ENCODE measurements at places on chromosomes 1 and 21.

DNA sequence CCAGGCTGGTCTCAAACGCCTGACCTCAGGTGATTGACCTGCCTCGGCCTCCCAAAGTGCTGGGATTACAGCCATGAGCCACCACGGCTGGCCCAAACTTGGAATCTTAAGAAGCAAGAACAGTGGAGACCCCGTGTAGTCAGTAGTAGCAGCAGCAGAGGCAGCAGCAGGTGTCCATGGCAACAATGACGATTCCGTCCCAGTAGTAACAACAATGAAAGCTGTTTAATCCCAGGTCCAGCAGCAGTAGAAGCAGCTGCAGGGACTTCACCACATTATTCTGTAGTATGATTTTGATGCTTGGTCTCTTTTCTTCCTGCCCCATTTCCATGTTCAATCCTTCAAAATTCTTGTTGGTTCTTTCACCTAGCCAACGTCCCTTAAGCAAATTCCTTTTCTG is 69.6 kb upstream of the KCTD3 start:
- no peaks in the 10 kb centered on the region for H3K4me1 ChIP-seq
- DNase-seq, result no peak
- no peak overlapping the region for H3K4me3 ChIP-seq
- no peaks in the 10 kb centered on the region for H3K36me3 ChIP-seq

- H3K27me3 ChIP-seq, result peaks cover 3% of the 10 kb centered on the region
- peaks cover 52% of the 10 kb centered on the region for H3K4me1 ChIP-seq
- H3K36me3 ChIP-seq, result peaks cover 28% of the 10 kb centered on the region
- DNase-seq, result peak; percentile 48
- peak overlapping the region; percentile 88 for H3K27ac ChIP-seq
- peak overlapping the region; percentile 98 for H3K4me3 ChIP-seq
Measured at GRCh38 chr1:231420959-231421545, 1.0 kb downstream of the EGLN1 start.

DNA sequence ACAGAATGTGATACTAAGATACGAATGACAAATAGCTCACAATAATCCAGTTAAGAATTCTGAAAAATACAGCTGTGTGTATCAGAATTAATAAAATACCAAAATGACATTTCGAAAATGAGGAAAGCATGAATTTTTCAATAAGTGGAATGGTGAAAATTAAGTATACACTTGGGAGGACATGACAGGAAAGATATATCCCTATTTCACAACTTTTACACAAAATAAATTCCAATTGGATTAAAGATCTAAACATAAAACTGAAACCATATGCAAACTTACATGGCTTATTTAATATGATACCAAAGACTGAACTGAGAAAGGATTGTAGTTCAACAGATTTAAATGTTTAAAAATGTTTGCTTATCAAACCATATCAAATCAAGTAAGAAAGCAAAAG is 510.4 kb upstream of the ADAMTS5 start:
- H3K36me3 ChIP-seq, result no peaks in the 10 kb centered on the region
- no peak overlapping the region for H3K27ac ChIP-seq
- H3K4me1 ChIP-seq, result no peaks in the 10 kb centered on the region
- no peak overlapping the region for H3K4me3 ChIP-seq
- no peak for DNase-seq
- H3K27me3 ChIP-seq, result no peaks in the 10 kb centered on the region

GRCh38 chr1:15408890-15409387 is 749 bp upstream of the EFHD2 start:
- H3K4me1 ChIP-seq, result peaks cover 36% of the 10 kb centered on the region
- peaks cover 12% of the 10 kb centered on the region for H3K27me3 ChIP-seq
- H3K27ac ChIP-seq, result peak overlapping the region; percentile 67
- no peak for DNase-seq
- peak overlapping the region; percentile 91 for H3K4me3 ChIP-seq

GRCh38 chr1:114725230-114725629 is 8.7 kb upstream of the NRAS start:
- H3K36me3 ChIP-seq, result peaks cover 81% of the 10 kb centered on the region
- H3K4me3 ChIP-seq, result no peak overlapping the region

DNA sequence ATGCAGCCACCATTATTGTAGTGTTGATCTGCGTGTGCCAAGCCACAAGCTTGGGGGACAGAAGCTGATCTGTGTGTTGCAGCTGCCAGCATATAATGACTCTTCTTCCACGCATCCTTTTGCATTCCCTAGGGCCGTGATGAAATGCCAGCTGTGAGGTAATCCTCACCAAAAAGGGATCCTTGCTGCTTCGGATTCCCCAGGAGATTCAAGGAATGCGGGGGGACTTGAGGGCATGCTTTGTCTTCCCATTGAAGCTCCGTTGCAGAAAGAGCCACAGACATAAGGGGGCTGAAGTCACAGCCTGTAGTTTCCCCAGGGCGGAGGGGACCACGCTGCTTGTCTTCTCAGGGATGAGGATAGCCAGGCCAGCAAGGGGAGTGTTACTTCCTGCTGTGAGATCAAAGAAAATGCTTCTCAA is 281.6 kb upstream of the FMN2 start:
- no peak for DNase-seq
- no peak overlapping the region for H3K4me3 ChIP-seq
- H3K27me3 ChIP-seq, result no peaks in the 10 kb centered on the region
- H3K36me3 ChIP-seq, result no peaks in the 10 kb centered on the region
- H3K27ac ChIP-seq, result no peak overlapping the region

- H3K4me1 ChIP-seq, result peaks cover 38% of the 10 kb centered on the region
- no peaks in the 10 kb centered on the region for H3K27me3 ChIP-seq
- no peak overlapping the region for H3K27ac ChIP-seq
- peak overlapping the region; percentile 36 for H3K4me3 ChIP-seq
- peak; percentile 36 for DNase-seq
- peaks cover 65% of the 10 kb centered on the region for H3K36me3 ChIP-seq
Measured at GRCh38 chr1:39960431-39960958, 5.5 kb downstream of the MFSD2A start.

DNA sequence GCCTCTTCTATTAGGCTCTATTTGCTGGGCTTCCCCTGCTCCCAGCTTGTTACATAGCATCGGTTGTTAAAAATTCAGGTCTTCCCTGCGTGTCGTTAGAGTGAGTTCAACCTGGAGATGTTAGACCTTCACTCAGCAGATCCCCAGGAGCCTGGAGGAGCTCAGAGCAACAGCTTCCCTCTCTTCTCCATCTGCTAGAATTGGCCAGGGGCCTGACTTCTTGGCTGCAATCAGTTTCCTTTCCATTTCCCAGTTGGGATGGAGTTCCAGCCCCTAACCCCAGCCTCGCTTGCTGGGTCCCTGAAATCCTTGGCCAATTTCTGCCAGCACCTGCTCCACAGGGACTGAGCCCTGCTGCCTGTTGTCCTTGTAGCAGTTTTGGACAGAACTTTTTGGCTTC is 55.9 kb downstream of the MT1HL1 start:
- no peaks in the 10 kb centered on the region for H3K36me3 ChIP-seq
- H3K4me1 ChIP-seq, result no peaks in the 10 kb centered on the region
- no peak overlapping the region for H3K4me3 ChIP-seq
- H3K27me3 ChIP-seq, result peaks cover 6% of the 10 kb centered on the region
- H3K27ac ChIP-seq, result no peak overlapping the region
- DNase-seq, result no peak

DNA sequence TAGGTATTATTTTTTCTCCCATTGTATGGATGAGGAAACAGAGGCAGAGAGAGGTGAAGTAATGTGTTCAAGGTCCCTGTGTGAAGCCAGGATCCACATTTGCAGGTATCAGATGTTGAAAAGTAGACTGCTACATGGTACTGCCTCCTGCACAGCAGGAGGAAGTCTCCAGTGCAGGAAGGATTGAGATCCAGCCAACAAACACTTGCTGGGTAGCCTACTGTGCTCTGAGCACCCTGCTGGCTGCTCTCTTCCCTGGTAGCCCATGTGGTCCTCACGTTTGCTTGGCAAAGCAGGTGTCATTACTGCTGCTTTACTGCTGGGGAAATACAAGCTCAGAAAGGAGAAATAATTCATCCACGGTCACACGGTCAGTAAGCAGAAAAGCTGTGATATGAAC is 21.3 kb upstream of the GRIK3 start:
- H3K4me3 ChIP-seq, result no peak overlapping the region
- H3K27ac ChIP-seq, result no peak overlapping the region
- H3K36me3 ChIP-seq, result no peaks in the 10 kb centered on the region
- peaks cover 1% of the 10 kb centered on the region for H3K27me3 ChIP-seq

DNA sequence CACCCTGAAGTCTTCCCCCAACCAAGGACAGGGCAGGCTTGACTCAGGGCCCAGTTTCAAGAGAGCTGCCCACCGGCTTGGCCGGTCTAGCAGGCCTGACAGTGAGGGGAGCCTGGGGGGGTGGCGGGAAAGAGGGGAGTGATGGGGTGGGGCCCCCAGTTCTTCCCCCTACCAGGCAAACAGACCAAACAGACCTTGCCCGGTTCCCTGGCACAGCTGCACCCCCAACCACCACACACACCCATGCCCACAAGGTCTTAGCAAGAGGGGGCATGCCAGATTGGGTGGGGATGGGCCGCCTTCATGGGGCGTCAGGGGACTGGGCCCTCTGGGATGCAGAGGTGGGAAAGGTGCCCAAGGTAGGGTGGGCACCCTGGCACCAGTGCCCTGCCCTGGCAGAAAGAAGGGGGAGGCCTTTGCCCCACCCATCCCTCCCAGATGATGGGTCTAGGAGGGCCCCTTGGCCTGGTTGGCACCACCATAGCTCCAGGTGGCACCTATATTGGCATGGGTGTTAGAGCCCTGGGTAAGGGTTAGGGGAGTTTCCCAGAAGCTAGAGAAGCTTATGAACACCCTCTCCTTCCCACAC is 8.9 kb downstream of the ZBTB7B start:
- H3K36me3 ChIP-seq, result no peaks in the 10 kb centered on the region
- peaks cover 68% of the 10 kb centered on the region for H3K4me1 ChIP-seq
- peak overlapping the region; percentile 46 for H3K27ac ChIP-seq
- DNase-seq, result no peak
- no peaks in the 10 kb centered on the region for H3K27me3 ChIP-seq

GRCh38 chr1:166905900-166906299 is 29.8 kb upstream of the TADA1 start:
- H3K27me3 ChIP-seq, result no peaks in the 10 kb centered on the region
- peaks cover 15% of the 10 kb centered on the region for H3K4me1 ChIP-seq
- H3K36me3 ChIP-seq, result no peaks in the 10 kb centered on the region
- no peak for DNase-seq
- H3K4me3 ChIP-seq, result no peak overlapping the region

DNA sequence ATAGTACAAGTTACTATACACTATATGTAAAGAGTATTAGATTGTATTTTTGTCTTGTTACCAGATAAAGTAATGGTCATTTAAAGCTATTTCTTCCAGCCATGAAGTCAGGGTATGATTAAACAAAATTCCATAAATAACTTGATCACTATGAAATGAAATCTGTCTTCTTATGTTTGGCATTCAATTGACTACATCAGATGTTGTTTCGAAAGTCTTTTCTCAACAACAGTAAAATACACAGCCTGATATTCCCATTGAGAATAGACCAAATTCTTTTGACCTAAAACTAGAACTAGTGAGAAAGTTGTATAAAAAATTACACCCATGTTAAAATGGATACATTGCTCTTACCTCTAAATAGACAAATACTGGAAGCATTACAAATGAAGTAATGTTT is 134.6 kb upstream of the ADAMTS5 start:
- no peaks in the 10 kb centered on the region for H3K36me3 ChIP-seq
- H3K4me1 ChIP-seq, result no peaks in the 10 kb centered on the region
- no peak overlapping the region for H3K4me3 ChIP-seq
- DNase-seq, result no peak
- no peaks in the 10 kb centered on the region for H3K27me3 ChIP-seq
- H3K27ac ChIP-seq, result no peak overlapping the region

- DNase-seq, result no peak
- no peak overlapping the region for H3K27ac ChIP-seq
- no peak overlapping the region for H3K4me3 ChIP-seq
- H3K36me3 ChIP-seq, result no peaks in the 10 kb centered on the region
- no peaks in the 10 kb centered on the region for H3K27me3 ChIP-seq
- no peaks in the 10 kb centered on the region for H3K4me1 ChIP-seq
Measured at GRCh38 chr21:44275041-44275440, 10.6 kb upstream of the AIRE start.

GRCh38 chr1:14852291-14852690 is 253.8 kb downstream of the KAZN start:
- H3K4me3 ChIP-seq, result no peak overlapping the region
- no peaks in the 10 kb centered on the region for H3K4me1 ChIP-seq
- H3K36me3 ChIP-seq, result no peaks in the 10 kb centered on the region
- no peak for DNase-seq

DNA sequence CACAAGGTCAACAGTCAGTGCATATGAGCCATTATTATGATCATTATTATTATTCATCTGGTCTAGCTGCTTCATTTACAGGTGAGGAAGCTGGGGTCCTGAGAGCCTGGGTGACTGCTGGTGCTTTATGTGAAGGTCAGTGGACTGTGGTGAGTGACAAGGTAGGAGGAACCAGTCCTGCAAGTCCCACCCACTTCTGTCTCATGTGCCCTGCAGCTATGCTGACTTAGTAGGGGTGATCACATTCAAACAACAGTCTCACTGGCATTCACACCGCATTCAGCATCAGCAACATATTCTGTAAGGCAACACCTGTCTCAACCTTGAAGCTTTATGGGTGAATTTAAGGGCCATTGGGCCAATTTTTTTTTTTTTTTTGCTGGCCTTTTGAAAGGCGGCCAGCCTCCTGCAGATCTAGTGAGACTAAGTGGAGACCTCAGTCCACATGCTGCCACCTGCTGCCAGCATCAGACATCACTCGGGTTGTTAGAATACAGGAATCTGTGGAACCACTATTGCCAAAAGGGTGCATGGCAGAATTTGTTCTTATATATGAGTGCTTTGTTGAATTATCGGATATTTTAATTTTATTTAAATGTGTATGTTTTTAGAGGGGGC is 59.9 kb upstream of the CACNA1E start:
- no peak overlapping the region for H3K4me3 ChIP-seq
- DNase-seq, result peak; percentile 31
- H3K4me1 ChIP-seq, result peaks cover 6% of the 10 kb centered on the region

DNA sequence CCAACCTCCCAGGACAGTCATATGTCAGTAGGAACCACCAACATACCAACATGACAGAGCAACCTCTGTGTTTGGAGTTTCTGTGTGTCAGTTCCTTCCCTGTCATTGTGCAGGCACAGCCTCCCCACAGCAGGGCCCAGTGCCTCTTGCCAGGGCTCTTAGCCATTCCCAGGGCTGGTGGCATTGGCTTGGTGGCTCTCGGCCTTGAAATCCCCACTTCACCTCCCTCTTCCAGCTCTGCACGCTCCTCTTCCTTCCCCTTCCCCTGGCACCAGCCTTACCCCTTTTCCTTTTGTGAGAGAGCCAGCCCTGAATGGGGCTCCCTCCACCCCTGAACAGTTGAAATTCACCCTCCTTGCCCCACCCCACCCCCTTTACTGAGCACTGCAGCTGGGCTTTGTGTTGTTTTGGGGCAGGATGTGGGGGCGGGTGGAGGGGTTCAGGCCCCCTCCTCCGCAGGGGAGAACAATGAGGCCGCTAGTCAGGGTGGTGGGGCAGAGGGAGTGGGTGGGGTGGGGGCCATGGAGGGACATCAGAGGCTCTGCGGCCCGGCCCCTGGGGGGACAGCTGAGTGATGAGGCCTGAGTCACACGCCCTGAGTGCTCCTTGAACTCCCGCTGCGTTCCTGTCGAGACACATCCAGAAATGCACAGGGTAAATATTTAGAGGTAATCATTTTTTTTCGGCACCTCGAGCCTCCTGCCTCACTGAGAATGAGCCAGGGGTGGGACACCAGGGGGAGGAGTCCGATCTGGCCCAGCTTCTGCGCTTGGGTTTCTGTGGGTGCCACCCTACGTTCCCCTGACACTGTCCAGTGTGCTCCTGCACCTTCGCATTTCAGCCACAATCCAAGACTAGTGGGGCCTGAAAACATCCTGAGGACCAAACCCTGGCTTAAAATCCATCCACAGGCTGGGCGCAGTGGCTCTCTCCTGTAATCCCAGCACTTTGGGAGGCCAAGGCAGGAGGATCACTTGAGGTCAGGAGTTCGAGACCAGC is 28.6 kb downstream of the LGR6 start:
- no peak overlapping the region for H3K4me3 ChIP-seq
- H3K36me3 ChIP-seq, result no peaks in the 10 kb centered on the region
- H3K4me1 ChIP-seq, result peaks cover 6% of the 10 kb centered on the region
- no peak for DNase-seq
- H3K27me3 ChIP-seq, result peaks cover 4% of the 10 kb centered on the region

Measured in activated naive CD8-positive, alpha-beta T cell treated with anti-CD3 and anti-CD28 coated beads, Interleukin-2, amount 50 U/mL, for 24 hours (primary cell).